ENCODE measurements at places on chromosomes 7 and 10.

GRCh38 chr7:33773053-33773452 lies 132.3 kb upstream of the BMPER start:
- DNase-seq = no peak

DNA sequence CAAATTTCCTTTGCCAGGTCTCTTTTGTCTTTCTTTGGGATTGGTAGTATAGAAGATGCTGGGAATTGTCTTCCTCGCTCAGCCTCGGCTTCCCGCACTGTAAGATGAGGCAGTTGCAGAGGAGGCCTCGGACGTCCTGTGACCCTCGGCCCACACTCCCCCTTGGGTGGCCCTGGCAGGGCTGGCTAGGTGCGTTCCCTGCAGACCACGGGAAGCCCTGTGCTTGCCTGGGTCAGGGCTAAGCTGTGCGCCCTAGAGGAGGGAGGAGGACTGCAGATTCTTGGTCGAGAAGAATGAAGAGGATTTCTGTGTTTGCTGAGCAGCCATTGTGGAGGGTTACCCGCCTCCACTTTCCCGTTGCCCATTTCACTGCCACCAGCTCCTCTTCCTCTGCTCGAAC lies 42.8 kb downstream of the WIPI2 start:
- no peak for DNase-seq

DNA sequence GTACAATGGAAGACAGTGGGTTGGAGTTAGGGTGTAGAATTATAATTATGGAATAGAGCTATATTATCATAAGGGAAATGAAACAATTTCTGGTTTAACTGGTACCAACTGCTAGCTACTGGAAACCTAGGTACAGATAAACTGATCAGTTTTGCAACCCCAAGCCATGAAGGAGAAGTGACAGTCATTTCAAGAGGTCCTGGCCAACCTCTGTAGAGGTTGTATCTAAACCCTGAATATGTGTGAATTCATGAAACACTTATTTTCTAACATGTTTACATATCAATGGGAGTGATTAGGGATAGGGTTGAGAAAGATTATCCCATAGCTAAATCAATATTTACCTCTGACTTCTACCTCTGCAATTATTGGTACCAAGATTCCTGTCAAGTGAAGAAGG lies 29.9 kb upstream of the CC2D2B start:
- DNase-seq = no peak

GRCh38 chr10:70583669-70584037 lies 18.9 kb downstream of the PRF1 start:
- DNase-seq = no peak

- no peak for DNase-seq
Observed at GRCh38 chr7:3075441-3075840, 31.8 kb upstream of the CARD11 start.

- DNase-seq = peak; percentile 27
Observed at GRCh38 chr10:51422311-51423120, 276.9 kb downstream of the CSTF2T start.

DNA sequence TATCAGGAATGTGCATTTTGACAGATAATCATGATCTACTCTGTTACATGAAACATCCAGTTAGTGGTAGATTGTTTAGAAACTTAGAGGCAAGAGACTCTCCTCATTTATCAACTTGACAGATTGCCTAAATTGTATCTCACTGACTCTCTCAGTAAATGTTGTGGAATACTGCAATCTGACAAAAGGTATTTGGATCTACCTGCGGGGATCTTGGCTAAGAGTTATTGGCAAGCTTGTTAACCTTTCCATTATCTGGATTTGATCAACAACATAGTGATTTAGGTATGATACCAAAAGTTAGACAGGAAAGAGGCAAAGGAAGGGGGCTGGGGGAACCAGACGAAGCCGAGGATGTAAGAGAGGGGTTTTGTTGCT lies 2.0 kb downstream of the VSTM2A start:
- no peak for DNase-seq

DNA sequence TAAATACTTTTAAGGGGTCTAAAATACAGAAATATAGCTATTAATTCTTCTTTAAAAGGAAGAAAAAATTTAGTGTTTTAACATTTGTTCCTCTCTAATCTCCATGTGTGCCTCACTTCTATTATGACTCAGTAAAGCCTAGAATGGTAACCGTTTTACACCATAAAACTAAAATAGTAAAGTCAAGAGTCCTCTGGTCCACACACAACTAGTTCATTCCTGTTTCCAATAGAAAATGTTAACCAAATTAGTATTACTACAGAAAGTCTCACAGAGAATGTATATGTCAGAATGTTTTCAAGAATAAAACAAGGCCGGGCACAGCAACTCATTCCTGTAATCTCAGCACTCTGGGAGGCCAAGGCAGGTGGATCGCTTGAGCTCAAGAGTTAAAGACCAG lies 55.8 kb downstream of the CNOT4 start:
- no peak for DNase-seq

DNA sequence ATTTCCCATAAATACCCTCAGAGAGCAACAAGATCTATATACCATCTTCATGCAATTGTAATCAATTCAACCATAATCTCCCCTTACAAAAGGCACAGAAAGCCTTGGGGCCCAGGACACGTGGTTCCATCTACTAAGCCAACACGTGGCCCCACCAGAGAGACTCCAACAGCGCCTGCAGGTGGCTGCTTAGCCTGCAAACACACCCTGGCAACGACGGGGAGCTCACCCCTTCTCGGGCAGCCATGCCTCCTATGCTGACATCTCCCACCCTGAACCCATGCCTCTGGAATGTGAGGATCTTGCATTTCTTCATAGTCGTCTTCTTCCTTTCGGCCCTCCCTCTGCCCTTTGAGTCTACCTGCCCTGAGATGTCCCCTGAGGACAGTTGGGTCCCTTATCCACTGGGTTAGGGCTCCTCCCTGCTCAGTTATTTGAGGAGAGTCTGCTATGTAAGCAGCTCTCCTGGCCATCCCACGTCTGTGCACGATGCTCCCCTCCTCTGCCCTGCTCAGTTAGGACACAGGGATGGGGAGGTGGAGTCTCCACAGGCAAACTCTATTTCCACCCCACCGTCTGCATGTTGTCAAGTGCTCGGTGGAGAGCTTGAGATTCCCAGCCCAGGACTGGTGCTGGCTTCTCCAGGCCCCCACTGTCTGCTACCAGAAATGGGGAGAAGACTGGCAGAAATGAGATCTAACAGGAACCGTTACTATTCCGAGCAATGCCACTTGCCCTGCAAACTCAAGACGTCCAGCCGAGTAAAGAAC lies 36.5 kb downstream of the EBF3 start:
- DNase-seq = no peak

DNA sequence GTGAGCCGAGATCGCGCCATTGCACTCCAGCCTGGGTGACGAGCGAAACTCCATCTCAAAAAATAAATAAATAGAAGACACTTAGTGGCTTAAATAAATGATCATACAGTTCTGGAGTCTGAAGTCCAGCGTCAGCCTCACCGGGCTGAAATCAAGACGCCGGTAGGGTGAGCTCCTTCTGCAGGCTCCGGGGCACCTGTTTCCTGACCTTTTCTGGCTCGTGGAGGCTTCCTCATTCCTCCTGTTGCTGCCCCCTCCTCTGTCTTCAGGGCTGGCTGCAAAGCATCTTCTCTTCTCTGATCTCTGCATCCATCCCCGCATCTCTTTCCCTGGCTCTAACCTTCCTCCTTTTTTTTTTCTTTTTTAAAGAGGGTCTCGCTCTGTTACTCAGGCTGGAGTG lies 32.8 kb downstream of the LIMK1 start:
- no peak for DNase-seq

- DNase-seq = no peak
Observed at GRCh38 chr10:35743851-35744250, 101.8 kb upstream of the FZD8 start.

DNA sequence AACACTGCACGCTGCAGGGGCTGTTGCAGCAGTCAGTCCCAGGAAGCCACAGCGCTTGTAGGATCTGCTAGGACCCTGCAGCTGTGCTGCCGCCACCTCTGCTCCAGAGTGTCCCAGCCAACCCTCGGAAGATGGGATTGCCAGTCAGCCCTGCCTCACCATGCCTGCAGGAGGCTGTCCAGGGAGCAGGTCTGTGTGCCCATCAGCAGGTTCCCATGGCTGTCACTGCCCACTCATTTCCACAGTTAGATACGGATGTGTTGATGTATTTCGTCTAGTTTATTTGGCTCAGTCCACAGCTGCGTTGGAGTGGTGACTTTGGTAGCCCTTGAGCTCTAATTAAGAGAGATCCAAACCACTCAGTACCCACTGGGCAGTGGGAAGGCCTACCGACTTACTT lies 35.7 kb downstream of the SHH start:
- no peak for DNase-seq

GRCh38 chr7:80641548-80641947 lies 3.1 kb downstream of the CD36 start:
- DNase-seq = no peak

DNA sequence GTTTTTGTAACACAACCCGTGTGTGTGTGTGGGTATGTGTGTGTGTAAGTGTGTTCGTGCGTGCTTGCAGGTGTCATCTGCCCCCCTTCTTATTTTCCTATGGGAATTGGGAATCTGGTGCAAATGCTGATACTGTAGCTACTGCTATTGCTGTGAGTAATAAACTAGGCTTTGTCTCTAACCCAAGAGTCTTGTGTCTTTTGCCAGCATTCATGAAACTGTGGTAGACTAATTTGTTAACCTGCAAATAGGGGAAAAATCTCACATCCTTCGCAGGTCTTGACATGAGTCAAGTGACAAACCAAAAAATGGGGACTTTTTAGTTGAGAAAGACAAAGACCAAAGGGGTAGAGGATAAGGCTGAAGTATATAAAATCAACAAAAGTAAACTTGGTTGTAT lies 57.9 kb upstream of the FAM133B start:
- no peak for DNase-seq

DNA sequence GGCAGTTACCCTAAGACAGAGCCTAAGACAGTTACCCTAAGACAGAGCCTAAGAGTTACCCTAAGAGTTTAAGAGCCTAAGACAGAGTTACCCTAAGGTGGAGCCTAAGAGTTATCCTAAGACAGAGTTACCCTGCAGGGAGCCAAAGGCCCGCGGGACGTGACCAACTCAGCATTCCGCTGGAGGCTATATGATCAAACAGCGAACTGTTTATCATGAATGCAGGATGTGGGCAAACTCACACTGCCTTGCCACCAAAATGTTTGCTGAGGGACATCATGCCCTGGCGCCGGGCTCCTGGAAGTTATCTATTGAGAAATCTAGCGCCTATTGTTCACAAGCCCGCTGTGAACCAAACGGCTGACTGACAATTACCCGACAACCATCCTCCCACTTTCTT lies 49.9 kb downstream of the BLVRA start:
- no peak for DNase-seq

DNA sequence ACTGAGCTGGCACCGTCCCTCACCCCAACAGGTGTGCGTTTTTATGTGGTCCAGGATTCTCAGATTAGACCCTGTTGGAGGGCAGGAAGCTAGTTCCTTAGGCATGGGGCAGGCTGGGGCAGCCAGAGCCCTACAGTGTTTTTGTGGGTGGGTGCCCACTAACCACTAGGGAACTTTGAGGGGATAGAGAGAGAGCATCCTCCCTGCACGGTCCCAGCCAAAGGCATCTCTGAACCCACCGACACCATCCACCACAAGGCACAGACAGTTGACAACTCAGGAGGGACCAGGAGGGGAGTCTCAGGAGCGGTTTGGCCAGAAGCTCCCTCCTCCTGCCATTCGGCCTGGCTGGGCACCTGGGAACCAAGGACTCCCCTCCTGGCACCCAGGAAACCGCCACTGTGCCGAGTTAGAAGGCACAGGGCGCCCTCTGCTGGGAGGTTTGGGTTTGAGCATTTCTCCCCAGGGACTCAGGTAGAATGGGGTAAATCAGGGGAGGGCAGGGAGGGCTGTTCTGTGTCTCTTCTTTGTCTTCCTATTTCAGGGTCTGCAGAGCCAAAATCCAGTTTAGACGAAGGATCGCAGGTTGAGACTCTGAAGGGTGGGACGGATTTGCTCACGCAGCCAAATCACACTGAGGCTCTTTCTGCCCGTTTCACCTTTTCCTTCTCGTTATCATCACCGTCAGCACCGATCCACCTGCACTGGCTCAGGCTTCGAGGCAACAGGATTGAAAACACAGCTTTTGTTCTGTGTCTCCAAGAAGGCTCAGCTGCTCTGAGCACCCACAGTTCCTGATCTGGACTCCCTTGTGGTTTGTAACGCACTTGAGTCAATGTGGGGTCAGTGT lies 84.8 kb upstream of the COL13A1 start:
- DNase-seq = peak; percentile 73

GRCh38 chr7:83738291-83738835 lies 89.4 kb upstream of the SEMA3E start:
- no peak for DNase-seq

GRCh38 chr7:142854372-142855113 lies at the start of gene EPHB6:
Gene EPHB6, plus strand, starts transcription at chr7:142855076. Its CDS starts 8,152 bp downstream, at chr7:142863228.
- DNase-seq = peak; percentile 67

GRCh38 chr7:148108381-148108780 lies 482.2 kb upstream of the C7orf33 start:
- no peak for DNase-seq

GRCh38 chr7:40219917-40220316 lies 85.1 kb downstream of the SUGCT start:
- no peak for DNase-seq

DNA sequence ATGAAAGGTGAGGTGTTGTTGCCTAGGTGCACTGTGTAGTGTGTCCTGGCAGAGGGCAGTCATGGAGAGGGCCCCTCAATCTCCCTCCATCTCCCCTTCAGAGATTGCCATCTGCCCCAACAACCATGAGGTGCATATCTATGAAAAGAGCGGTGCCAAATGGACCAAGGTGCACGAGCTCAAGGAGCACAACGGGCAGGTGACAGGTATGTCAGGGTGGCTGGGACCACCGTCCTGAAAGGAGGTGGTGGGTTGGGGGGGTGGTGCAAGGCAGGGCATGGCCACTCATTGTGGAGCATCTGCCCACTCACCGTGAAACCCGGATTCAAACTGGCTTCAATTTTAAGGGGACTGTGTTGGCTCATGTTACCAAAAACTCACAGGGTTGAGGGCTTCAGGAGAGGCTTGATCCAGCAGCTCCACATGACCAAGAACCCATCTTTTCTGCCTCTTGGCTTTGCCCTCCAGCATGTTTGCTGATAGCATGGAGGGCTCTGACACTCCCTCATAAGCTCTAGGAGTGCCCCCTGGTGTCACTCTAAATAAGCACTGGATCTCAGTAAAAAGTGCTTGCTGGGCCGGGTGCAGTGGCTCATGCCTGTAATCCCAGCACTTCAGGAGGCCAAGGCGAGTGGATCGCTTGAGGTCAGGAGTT lies 12.2 kb downstream of the ARPC1B start:
- DNase-seq = no peak

- no peak for DNase-seq
Observed at GRCh38 chr10:34875061-34875460, 60.0 kb upstream of the PARD3 start.

DNA sequence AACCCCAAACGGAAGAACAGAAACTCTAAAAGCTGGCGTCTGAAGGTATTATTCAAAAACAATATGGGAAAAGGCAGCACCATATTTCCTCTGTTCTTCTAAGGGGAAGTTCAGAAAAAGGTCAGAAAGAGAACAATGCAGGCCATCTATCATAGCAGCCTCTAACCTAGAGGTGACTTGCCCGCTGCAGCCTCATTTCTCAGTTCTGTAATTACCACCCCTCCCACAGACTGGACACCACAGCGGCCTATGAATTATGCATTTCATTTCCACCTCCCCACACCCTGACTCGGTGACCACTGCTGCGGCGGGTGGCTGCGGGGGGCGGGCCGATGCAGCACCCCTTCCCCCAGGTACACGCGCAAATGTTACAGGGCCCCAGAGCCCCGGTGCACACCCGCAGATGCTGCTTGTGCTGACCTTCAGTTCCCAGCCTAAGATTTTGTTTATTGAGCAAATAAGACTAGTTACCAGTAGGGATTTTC lies 125.5 kb downstream of the CLEC2L start:
- DNase-seq = peak; percentile 43

Measured in activated naive CD8-positive, alpha-beta T cell treated with anti-CD3 and anti-CD28 coated beads, Interleukin-2, amount 50 U/mL, for 24 hours (primary cell).